H54 (cell line): ENCODE measurements at places on chromosomes 16 and 17.
A peak's percentile ranks its signal among the peaks of the same experiment; 100 is the strongest.

DNA sequence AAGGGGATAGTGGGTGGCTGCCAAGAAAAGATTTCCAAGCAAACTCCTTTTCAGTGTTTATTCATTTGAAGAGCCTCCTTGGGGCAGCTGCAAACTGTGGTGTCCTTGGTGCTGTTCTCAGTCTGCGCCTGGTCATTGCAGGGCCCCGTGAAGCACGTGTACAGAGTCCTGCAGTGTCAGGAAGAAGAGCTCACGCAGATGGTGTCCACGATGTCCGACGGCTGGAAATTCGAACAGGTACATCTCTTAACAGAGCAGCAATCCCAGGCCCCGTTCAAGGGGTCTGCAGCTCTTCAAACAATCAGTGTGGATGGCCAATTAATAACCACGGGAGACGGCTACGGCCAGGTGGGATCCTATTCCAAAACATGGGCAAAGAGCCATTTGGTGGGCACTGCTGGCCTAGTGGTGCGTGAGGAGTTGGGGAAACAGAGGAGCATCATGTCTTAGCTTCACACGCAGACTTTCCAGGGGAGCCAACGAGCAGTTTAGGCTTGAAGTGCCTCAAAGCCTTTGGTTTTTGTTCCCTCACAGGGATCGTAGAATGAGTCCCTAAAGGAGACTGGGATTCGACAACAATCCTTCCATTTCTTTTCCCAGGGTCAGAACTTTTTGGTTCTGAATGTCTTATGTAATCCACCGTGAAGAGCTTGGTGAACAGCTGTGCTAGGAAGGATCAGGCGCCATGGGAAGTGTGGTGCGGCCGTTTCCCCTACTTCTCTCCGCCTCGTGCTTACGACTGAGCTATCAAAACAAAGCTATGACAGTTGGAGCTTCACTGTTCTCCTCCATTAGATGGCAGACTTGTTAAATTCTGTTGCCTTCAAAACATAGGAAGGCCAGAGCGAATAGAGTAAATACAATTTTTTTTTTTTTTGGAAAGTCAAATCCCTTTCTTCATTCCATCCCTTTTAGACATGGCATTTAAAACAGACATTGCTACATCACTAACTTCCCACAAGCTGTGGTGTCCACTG, 12.6 kb downstream of the KCTD2 start:
- no peak for DNase-seq

- DNase-seq = no peak
These were observed 424.7 kb upstream of the MAF start for GRCh38 chr16:80025236-80025635.

GRCh38 chr17:57577751-57578607, 167.1 kb downstream of the CCDC182 start:
- no peak for DNase-seq

DNA sequence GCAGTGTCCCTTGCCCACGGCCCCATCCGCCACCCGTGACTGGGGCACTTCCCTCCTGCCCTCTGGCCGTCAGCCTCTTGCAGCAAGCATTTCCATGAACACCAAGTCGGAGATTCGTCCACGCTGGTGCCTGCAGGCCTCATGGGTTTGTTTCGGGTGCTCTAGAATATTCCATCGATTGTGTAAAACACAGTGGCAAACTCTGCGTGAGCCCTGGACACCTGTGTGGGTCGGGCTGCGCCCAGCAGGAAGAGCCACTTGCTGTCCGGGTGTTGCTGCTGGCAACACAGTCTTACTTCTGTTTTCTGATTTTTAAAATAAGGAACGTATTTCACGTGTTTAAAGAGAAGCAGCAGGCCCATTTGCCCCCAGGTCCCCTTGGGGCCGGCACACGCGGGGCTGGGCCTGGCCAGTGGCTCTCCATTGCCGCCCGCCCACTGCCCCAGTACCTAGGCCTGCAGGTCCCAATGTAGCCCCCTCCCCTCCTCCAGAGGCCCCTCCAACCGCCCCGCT, 10.0 kb downstream of the CYBC1 start:
- DNase-seq = no peak

GRCh38 chr16:57179215-57179828, 6.5 kb downstream of the PSME3IP1 start:
- no peak for DNase-seq

- no peak for DNase-seq
These were observed 14.7 kb downstream of the SLC52A1 start for GRCh38 chr17:5020502-5021023.

GRCh38 chr17:79923974-79924638, 84.9 kb upstream of the CBX4 start:
- peak; percentile 82 for DNase-seq

- no peak for DNase-seq
These were observed 22.1 kb downstream of the PMFBP1 start for GRCh38 chr16:72149676-72150464.

DNA sequence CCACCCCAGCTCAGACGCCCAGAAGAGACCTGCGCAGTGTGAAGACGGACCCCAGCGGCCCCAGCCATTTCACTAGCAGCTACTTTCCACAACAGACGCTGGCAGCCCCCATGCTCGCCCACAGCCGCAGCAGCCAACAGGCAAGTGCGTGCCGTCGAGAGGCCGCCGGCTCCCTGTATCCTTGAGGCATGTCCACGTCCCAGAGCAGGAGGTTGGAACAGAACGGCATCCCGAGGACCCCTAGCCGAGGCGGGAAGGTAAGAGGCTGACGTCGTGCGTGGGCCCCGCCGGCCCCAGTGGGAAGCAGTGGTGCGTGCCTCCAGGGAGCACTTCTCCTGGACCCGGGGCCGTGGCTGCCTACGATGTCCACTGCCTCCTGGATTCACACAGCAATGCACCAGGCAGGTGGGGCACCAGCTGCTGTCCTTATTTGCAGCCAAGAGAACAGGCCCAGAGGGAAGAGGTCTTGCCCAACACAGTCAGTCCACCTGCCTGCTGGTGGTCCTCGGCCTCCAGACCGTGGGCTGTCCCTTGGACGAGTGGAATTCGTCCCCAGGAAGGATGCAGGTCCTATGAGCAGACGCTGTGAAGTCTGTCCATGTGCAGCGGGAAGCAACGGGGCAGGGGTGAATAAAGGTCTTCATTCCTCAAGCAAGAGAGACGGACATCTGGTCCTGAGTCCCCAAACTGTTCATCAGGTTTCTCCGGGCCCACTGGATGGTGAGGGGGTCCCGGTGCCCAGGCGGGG, 38.5 kb downstream of the SLC7A5 start:
- no peak for DNase-seq

- no peak for DNase-seq
These were observed 7.2 kb upstream of the MRTFB start for GRCh38 chr16:14063618-14064581.

DNA sequence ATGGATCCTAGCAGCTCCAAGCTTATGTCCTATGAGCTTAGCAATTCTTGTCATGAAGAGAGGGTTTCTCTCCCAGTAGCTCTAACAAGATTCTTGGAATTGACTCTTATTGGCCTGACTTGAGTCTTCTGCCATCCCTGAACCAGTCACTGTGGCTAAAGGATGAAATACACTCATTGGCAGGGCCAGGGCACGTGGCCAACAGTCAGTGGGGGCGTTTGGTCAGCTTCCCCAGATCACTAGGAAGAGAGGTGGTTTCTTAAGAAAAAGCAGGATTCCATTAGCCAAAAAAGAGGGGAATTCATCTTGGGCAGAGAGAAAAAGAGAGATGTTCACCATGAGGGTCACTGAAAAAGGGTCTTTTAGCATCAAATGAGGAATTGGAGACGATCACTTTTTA, 363.2 kb downstream of the SNX29 start:
- no peak for DNase-seq

GRCh38 chr16:79466111-79466510, 134.4 kb downstream of the MAF start:
- no peak for DNase-seq

DNA sequence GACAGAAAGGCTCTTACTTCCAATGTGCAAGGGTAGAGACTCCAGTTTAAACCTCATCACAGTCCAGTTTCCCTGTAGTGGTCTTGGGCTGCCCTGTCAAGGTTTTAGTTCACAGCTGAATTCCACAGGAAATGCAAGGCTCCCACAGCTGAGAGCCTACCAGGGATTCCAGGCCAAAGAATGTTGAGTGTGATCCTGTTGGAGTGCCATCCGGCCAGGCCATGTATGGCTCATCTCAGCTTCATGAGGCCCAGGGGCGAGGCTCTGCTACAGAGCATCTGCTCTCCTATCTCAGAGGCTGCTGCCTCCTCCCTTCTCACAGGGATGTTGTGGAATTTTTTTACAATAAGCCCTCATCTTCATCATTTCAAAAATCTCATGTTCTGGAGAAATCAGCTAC, 239.8 kb upstream of the CCL2 start:
- no peak for DNase-seq

DNA sequence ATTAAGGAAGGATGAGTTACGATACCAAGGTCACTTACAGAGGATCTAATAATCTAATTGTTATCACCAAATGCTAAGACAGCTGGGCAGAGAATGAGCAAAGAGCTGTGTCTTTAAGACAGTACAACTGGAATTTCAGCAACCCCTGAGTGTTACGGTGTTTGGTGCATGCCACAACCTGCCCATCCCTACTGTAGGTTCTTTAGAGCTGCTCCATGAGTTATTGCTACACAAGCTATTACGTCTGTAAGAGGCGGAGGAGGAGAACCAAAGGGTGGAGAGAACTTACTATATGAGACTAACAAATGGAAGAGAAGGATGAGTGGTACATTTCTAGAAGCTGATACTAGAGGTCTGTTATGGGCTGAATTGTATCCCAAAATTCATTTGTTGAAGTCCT, 14.2 kb upstream of the C17orf78 start:
- no peak for DNase-seq

GRCh38 chr16:89922477-89922883, 662 bp upstream of the TUBB3 start:
- DNase-seq = peak; percentile 90

DNA sequence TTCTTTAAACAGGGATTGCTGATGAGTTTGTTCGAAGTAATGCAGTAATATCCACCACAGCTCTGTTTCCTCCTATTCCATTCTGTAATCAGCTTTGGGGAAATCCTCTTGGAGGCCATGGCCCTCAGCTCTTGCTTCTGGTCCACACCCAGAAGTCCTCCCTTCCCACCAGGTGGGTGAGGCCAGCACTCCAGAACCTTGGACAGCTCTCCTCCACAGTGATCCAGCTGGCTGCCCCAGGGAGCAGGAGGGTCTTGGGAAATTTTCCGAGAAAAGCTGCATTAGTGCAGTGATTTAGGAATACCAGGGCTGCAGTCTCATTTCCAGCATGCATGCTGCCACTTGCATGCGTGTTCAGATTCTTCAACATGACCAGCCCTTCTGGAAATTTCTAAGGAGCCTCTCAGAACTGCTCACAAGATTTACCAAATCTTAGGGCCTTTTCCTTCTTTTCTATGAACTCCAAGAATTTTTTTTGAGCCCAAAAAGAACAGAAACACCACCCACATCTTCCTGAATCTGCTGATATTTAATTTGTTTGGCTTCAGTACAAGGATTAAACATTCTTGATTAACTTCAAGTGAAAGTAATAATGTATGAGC, 4.2 kb downstream of the SMPD3 start:
- peak; percentile 35 for DNase-seq

DNA sequence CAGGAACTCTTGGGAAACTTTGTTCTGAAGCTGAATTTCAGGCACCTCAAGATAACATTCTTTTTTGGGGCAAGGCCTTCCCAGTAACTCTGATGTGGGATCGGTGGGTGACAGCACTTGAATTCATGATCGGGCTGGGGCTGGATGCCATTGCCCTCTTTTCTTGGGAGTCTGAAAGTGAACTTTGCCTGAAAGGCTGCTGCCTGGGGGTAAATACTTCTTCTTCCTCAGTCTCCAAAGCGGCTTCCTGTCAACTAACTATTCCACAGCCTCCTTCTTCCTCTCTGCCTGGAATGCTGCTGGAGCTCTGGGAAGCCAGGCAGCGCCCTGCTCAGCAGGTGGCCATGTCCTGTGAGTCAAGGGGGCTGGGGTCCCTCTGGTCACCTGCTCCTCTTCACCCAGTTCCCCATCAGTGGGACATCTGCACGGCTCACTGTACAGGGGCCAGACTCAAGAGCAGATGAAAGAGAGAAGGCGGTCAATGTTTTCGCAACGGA, 79.5 kb downstream of the WIPI1 start:
- no peak for DNase-seq

- DNase-seq = no peak
These were observed 37.1 kb upstream of the TEKT1 start for GRCh38 chr17:6868582-6868981.

DNA sequence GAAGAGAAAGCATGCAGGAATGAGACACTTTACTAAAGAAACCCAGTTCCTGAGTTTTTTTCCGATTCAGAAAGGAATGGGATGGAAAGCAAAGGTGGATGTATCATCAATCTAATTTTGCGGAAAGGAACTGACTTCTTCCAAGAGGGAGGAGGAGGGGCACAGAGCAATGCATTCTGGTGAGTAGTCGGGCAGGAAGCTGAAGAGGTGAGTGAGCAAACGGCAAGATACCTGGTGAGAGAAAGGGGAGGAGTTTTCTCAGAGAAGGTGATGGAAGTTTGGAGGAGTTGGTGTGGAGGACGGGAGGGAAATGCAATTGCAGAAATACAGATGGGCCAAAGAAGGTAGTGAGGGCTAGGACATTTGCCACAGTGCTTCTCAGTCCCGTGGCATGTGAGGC, 713.2 kb downstream of the KCNJ2 start:
- no peak for DNase-seq

GRCh38 chr16:54652201-54652770, 278.4 kb upstream of the IRX5 start:
- DNase-seq = no peak

GRCh38 chr17:33501185-33501584, 208.1 kb upstream of the ASIC2 start:
- no peak for DNase-seq

DNA sequence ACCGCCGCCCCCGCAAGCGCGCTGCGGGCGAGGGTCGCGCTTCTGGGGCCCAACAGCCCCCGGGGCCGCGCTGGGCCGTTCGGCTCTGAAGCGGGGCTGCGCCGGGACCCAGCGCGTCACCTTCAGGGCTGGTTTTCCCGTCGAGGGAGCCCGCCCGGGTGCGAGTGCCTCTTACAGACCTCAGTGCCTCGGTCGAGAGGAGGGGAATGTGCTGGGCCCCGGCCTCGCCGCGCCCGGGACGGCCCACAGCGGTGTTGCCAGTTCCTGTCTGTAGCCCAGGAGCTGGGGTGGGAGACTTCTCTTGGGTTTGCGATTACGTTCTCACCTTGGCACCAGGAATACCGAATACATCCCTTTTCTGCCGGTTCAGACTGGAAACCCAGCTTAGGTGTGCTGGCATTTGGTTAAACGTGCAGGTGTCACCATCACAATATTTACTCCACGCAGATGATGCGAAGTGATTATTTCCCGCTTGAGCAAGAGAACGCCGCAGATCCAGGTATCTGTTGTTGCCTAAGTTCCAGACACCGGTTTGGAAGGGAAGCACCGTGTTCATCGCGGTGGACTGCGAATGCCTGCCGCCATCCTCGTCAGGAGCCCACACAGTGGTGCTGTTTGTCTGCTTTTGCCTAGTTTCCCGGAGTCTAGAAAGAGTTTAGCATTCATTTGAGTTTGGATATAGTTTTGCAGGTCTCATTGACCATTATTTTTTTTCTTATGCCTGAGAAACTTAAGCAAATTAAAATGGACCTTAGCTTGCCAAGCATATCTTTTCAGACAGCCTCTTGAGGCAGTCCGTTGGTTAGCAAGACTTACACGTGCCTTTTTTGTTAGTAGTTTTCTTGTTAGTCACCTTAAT, 914 bp downstream of the MAP1LC3B start:
- no peak for DNase-seq
